Stimulated activated CD4-positive, alpha-beta T cell treated with anti-CD3 and anti-CD28 coated beads, Interleukin-1b, Interleukin-23, amount 100 ng/mL, for 1 hour (primary cell): ENCODE measurements at places on chromosomes 2 and 18.

GRCh38 chr2:145230546-145230945 lies 710.6 kb upstream of the ZEB2 start:
- no peak for DNase-seq

GRCh38 chr2:74179063-74179865 lies 585 bp upstream of the MOB1A start:
- DNase-seq: no peak

DNA sequence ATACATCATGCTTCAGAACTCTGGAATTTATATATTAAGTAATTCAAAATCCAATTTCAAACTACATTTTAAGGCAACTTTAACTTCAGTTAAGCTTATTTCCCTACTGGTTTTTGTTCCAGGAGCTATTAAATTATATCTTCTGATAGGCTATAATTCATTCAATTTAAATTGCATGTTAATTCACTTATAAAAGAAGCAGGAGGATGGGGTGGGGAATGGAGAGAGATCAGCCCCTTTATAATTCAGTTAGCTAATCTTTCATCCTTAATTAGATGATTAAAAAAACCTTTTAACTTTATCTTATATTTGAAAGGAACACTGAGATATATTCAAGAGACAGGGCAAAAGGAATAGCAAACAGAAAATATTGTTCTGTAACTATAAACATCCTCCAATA lies 86.8 kb downstream of the AKAIN1 start:
- no peak for DNase-seq

GRCh38 chr2:203240491-203240890 lies 1.7 kb downstream of the CYP20A1 start:
- DNase-seq: no peak

- no peak for DNase-seq
These were observed 767 bp upstream of the NPPC start for GRCh38 chr2:231926761-231927565.

DNA sequence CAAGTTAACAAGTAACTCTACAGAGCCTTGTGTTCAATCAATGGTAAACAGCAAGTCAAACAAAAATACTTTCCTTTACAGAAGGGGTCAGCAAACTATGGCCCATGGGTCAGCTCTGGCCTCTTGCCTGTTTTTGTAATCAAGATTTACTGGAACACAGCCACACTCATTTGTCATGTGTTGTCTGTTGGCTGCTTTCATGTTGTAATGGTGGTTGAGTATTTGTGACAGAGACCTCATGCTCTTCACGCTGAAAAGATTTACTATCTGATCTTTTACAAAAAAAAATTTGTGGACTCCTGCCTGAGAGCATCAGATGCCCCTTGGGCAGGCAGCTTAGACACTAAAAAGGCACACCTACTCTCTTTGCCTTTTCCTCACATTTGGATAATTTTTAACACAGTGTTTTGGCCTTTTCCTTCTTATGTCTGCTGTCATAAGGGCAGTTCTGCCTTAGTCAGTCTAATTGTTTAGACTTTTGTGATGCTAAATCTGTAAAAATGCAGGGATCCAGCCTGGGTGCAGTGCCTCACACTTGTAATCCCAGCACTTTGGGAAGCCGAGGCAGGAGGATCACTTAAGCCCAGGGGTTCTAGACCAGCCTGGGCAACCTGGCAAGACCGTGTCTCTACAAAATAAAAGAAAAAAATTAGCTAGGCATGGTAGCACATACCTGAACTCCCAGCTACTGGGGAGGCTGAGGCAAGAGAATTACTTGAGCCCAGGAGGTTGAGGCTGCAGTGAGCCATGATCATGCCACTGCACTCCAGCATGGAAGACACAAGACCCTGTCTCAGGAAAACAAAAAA lies 18.3 kb downstream of the IL1B start:
- DNase-seq: no peak

- no peak for DNase-seq
These were observed 112.7 kb upstream of the SPATS2L start for GRCh38 chr2:200193791-200194190.
